ENCODE measurements at places on chromosomes 6 and 20.

GRCh38 chr6:158737710-158738615 lies 81.2 kb downstream of the EZR start:
- DNase-seq = no peak

DNA sequence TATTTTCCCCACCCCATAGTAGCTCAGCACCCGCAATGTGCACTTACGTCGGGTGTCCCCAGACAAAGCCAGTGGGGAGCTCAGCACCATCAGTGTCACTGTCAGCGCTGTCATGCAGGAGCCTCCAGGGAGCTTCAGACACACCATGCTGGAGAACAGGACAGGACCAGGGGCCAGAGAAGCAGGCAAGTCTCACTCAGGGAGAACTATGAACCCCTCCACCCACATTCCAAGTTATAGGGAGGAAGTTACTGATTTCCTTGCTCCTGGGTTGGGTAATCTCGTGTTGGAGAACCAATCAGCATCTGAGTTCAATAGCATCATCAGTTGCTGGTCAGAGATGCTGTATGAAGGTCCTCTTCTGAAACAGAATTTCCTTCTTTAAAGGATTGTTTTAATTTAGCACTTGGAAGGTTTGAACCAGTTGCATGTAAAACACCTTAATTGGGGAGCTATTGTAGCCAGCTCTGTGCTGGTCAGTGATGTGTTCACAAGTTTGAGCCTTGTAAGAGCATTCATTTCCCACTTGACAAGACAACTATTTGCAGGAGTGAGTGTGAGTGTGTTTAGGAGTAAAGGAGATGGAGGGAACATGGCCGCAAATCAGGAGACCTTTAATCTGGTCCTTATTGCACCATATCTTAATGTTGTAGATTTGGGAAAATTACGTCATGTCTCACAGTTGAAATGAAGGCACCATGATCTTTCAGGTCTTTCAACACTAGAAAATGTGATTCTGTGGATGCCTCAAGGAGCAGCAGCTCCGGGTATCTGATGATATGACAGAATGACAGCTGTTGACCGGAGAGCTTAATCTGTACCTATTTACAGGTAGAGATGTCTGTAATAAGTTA lies at the start of gene HLA-DRB1:
TSS of gene HLA-DRB1 (minus strand) at position 253 of the 854 bp plus-strand sequence. CDS start at position 147, 106 bp downstream.
- no peak for DNase-seq

- DNase-seq = no peak
Observed at GRCh38 chr6:154653853-154654252, 79.4 kb upstream of the SCAF8 start.

DNA sequence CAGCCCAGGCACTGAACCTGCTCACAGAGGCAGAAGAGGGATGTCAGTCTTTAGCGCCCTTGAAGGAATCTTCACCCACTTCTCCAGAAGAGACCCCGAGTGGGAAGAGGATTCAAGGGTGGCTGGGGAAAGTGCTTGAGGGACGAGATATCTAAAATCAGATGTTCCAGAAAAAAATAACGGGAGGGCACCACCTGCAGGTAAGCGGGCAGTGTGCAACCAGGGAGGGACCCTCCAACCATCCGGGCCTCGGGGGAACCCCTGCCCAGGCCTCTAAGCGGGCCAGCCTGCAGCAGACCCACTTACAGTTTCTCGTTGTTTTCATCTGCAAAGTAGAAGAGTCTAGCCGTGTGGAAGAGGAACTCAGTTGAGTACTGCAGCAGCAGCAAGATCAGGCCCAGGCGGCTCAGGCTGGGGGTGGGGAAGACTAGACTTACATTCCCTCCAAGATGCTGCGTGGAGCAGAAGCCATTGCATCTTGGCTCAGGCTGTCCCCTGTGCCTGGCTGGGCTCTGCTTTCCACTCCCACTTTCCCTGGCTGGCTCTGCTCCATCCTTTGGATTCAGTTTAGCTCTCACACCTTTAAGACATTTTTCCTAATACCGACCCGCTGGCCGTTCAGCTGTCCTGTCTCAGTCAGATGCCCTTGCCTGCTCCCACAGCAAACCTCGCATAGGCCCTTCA lies 71.0 kb downstream of the TRAM2 start:
- DNase-seq = no peak

GRCh38 chr6:129525055-129525454 lies 184.9 kb downstream of the ARHGAP18 start:
- DNase-seq = no peak

GRCh38 chr6:119328254-119328653 lies 21.3 kb downstream of the MAN1A1 start:
- DNase-seq = no peak

DNA sequence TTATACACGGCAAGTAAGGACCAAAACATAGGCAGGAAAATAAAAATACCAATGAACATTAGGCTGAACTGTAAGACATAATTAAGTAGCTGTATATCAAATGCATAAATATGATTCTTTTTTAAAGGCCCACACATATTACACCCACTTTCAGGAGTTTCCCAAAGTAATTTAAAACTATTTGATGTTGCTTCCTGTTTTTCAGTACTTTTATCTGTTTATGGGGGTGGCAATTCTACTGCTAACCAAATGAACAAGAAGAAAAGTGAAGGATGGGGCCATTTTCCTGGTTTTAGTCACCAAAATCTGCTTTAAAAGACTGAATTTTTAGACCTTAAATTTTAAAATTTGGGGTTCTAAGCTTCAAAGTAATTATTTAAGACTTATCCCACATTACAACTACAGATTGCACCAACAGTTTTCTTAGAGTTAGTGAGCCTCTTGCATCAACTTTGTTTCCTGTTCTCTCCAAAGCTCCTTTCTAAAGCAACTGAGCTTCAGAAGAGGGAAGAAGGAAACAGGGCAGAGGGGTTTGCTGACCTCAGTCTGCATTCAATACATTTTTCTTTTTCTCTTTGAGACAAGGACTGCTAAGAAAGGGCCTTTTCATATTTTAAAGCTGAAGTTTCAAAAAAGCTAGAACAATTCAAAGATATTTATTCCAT lies 191.0 kb downstream of the BACH2 start:
- DNase-seq = no peak

GRCh38 chr20:32355417-32355841 lies 2.7 kb upstream of the ASXL1 start:
- no peak for DNase-seq

DNA sequence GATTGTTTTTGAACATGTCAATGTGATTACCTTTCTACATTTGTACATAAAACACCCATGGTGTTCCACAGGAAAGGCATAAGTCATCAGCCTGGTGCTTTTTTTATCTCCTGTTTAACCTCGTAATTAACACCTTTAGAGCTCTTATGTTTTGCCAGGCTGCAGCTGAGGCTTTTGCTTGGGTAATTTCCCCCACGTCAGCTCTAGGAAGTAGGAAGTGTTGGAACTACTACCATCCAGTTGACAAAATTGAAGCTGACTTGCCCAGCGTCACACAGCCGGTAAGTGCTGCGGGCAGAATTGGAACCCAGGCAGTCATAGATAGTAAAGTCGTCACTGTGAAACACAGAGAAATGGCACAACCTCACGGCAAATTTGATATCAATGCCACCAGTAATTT lies 86.6 kb upstream of the BMP2 start:
- DNase-seq = no peak

DNA sequence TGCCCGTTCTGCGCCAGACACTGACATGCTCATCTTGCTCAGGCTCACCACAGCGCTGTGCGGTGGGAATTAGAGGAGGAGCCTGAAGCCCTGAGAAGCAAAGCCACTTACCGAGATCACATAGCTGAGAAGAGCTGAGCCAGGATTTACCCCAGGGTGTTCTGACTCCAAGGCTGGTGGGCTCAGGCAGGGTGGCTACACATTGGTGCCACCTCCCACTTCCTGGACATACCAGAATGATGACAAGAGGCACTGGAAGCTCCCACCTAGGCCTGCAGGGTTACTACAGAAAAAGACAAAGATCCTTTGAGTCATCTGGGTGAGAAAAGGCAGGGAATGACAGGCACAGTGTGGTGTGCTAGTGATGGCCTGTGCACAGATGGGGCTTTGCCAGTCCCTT lies 24.4 kb upstream of the FKBP1A start:
- no peak for DNase-seq

GRCh38 chr6:18323935-18324705 lies 59.8 kb upstream of the DEK start:
- DNase-seq = peak; percentile 9

DNA sequence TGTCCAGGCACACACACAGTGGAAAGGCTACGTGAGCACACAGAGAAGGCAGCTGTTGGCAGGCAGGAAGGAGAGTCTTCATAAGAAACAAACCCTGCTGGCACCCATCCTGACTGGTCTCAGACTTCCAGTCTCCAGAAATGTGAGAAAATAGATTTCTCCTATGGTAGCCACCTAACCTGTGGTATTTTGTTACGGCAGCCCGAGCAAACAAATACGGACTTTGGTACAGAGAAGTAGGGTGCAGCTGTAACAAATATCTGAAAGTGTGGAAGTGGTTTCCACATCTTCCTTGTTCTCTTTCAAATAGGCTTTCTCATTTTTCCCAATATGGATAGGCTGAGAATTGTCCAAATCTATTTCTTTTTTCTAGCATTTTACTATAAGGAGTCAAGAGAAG lies 94.6 kb downstream of the ADGB start:
- no peak for DNase-seq

DNA sequence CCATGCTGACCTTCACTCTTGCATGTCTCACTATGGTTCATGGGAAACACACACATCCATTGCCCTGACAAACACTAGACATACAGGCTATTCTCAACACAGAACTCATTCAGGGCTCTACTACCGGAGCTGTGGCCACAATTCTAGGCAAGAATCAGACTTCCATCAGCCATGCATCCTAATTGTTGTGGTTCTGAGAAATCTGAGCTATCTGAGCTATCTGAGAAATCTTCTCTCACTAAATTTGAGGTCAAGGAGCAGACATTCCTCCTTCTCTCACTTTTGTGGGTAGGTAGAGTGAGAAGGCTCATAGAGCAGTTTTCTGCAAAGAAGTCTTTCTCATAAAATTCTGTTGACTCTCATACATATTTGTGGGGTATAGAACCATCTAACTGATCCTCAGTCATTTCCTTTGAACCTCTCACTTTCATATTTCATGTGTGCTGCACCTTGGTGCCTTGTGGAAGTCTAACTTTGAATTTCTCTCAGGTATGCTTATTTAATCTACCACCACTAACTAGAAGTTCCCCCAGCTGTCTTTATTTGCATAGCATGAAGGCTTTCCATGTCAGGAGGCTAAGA lies 43.6 kb downstream of the ADGRF1 start:
- DNase-seq = no peak

DNA sequence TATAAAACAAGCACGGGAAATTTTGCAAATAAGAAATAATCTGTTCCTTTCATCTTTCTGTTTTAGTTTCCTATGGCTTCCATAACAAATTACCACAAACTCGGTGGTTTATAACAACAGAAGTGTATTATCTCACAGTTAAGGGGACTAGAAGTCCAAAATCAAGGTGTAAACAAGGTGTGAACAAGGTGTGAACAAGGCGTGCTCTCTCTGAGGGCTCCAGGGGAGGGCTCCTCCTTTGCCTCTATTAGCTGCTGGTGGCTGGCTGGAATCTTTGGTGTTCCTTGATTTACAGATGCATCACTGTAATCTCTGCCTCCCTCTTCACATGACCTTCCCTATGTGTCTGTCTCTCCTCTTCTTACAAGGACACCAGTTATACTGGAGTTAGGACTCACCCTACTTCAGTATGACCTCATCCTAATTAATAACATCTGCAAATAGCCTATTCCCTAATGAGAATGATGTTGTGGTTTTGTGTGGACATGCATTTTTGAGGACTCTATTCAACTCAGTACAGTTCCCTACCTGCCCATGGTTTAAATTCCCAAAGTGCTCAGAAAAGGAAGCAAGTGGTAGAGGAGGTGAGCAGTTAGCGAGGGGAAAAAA lies 17.5 kb upstream of the BMP5 start:
- DNase-seq = no peak

Data from T-cell (primary cell).